NCI-H2081 treated with DMSO at 0.1 percent for 48 hours (cell line): ENCODE measurements at places on chromosomes 3 and 15.

DNA sequence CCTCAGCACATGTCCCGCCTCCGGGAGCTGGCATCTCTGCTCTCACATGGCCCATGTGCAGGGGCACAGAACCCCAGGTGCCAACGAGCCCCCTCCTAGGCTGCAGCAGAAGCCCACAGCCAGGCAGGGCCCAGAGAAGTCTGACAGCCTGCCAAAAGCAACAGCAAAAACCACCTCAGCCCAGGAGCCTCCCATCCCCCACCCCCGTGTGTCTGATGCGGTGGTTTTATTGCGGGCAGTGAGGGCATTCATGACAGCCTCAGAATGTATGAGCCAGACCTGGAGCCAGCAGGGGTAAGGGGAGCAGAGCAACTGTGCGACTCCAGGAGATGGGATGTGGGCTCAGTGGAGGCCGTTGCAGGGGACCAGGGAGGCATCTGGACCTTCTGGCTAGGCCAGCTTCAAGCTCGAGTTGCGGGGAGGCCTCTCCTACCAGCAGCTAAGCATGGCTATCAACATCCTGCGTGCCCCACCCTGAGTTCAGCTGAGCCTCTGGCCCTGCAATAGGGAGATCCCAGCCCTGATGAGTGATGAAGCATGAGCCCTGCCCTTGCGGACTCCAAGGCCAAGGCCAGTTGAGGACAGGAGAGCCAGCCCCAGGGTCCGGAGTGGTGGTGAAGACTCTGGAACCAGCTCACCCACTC lies 52.5 kb downstream of the CYP11A1 start:
- DNase-seq: no peak

- DNase-seq: no peak
Measured at GRCh38 chr15:70324001-70324974, 226.6 kb upstream of the TLE3 start.

- no peak for DNase-seq
Measured at GRCh38 chr15:29835301-29835700, 13.0 kb upstream of the TJP1 start.

- no peak for DNase-seq
Measured at GRCh38 chr15:43429687-43430086, 58.8 kb downstream of the TUBGCP4 start.

- no peak for DNase-seq
Measured at GRCh38 chr15:51267703-51268083, 70.7 kb downstream of the CYP19A1 start.

- no peak for DNase-seq
Measured at GRCh38 chr3:112074616-112075497, 11.3 kb upstream of the C3orf52 start.

DNA sequence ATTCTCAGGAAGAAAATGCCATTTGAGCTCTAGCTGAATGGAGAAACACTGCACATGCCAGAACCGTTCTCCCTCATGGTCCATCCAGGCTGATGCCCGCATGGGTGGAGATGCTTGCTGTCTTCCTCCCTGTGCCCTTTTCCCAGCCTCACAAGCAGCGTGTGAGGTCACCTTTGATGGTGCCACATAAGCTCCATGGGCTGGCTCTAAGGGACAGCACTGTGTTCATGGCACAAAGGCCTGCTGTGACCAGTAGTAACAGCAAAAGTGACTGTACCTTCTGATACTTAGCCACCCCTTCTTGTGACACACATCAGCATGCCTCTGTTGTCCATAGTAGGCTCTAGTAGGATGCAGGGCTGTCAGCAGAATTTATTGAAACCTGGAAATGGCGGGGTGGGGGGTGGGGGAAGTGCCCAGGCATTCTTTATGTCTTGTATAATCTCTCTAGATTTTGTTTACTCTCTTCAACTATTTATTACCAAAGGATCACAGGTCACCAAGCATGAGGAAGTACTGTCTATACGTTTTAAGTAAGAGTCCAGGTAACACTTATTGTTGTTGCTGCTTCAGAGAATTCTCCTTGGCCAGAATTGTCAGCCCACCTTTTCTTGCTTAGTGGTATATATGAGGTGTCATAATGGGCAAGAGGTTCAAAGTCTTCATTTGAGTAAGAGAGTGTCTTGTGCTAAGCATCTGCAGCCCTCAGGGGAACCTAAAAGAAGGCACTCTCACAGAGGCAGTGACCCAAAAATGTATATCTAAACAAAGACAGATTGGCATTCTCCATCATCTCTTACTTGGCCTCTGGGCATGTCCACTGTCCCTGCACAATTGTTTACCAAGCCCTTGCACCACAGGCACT lies 56.5 kb downstream of the RAB7A start:
- no peak for DNase-seq

DNA sequence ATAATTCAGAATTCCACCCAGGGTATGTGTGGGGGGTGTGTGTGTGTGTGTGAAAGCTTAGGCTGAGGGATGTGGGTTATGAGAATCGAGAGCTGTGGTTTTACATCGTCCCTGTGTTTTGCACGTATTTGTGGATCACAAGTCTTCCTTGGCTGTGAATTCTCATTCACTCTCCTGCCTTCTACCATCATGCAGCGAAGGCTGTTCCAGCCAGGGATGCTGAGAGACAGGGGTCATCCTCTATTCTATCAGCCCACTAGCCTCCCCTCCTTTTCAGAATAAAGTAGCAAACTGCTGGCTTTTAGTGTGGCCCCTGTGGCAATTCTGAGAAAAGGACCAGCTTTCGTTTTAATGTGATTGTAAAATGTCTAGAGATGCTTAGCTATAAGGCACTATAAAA lies 460.6 kb upstream of the NR2F2 start:
- DNase-seq: no peak

GRCh38 chr3:69740103-69741021 lies 1.1 kb downstream of the MITF start:
- DNase-seq: no peak

- DNase-seq: no peak
Measured at GRCh38 chr3:58530354-58530865, 6.6 kb downstream of the ACOX2 start.

DNA sequence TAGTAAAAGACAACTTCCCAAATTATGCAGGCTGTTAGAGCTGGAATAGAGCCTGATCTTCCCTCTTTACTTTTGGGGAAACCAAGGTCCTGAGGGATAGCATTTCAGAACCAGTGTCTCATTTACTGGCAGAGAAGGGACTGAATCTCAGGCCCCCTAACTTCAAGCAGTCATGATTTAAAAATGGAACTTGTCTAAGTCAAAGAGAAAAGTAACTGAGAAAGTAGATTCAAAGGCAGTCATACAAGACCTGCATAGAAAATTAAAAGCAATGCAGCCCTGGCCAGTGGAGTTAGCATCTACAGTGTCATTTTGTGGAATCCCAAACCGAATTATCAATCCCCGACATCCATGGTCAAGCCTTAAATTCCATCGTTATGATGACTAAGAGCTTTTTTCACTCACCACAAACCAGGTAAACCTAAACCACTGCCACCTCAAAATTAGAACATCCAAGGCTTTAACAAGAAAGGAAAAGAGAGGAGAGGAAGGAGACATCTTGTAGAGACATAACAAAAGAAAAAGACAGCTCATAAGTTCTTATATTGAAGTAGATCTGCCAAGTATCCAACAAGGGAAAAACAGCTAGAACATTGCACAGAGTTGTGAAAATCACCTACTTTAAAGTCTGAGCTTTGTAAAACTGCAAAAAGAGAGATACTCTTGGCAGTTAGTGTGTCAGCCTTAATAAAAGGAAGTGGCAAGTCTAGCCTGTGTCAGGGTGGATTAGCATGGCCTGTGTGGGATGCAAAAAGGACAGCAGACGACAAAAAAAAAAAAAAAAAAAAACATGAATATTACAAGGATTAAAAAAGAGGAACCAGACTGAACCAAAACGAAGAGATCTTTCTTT lies 54.1 kb upstream of the CCR2 start:
- no peak for DNase-seq

GRCh38 chr3:71713041-71713440 lies 12.2 kb downstream of the EIF4E3 start:
- DNase-seq: peak; percentile 65

DNA sequence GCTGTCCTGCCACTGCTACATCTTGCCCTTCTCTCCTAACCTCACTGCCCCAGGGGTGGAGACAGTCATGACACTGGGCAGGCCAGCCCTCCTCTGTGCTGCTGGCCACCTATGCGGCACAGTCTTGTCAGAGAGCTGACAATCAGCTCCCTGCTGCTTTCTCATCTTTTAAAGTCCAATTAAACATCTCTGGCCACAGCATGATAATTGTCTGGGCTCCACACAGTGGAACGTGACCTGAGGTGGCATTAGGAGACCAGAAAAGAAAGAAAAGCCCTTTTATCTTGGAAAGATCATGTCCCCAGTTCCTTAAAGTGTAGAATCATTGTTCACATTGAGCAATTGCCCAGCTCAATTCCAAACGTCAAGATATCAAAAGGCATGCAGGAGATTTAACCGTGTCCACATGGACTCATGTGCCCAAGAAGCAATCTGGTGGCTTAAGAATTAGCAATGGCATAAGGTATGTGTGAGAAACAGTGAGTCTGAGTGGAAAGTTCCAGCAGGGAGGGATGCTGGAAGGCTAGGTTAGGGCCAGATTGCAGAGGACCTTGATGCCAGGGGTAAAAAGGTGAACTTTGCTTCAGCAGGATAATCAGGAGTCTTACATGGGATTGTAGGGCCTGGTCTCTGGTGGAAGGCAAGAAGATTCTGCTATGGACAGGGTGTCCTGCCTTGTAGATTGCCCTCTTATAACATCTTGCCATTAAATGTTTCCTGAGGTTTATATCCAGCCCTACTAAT lies 15.3 kb upstream of the CACNA1D start:
- no peak for DNase-seq

- no peak for DNase-seq
Measured at GRCh38 chr3:24222165-24222805, 272.4 kb downstream of the THRB start.

DNA sequence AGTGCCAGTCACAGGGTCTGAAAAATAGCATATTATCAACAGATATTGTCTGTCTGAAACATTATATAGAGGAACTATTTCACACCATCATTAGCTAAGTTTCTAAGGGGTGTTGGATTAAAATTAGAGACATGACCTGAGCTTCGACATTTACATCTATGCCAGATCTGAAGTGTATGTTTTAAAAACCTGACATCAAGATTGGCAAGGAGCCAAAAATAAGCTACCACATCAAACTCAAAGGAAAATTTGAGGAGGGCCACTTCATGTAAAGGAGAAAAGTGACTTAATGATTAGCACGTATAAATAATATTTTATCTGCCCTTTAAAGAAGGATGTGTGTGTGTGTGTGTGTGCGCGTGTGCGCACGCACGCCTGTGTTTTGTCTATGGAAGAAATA lies 752.0 kb upstream of the GRM7 start:
- no peak for DNase-seq

DNA sequence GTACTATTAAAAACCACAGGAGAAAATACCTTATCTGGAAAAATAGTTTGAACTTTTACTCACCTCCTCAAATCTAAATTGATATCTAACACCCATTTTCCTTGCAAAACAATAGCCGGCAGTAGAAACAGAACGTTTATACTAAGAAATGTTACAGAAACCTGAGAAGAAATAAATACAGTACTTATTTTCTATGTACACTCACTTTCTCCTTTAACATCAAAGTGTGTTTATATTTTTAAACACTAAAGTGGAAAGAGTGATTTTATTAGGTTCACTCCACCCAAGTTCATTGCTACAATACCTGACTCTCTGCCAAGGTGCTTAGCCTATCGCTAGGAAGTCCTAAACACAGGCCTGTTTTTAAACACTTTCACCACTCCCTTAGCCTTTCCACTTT lies 87.8 kb upstream of the TJP1 start:
- no peak for DNase-seq

DNA sequence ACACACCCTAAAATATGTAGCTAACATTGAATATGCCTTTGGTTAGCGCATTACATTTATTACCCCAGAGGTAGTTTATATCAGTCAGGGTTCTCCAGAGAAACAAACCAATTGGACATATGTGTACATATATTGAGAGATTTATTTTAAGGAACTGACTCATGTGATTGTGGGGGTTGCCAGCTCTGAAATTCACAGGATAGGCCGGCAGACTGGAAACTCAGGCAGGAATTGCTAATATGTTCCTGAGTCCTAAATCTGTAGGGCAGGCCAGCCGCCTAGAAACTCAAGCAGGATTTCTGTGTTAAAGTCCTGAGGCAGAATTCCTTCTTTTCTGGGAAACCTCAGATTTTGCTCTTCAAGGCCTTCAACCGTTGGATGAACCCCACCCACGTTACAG lies 189.7 kb downstream of the CDIN1 start:
- DNase-seq: no peak

DNA sequence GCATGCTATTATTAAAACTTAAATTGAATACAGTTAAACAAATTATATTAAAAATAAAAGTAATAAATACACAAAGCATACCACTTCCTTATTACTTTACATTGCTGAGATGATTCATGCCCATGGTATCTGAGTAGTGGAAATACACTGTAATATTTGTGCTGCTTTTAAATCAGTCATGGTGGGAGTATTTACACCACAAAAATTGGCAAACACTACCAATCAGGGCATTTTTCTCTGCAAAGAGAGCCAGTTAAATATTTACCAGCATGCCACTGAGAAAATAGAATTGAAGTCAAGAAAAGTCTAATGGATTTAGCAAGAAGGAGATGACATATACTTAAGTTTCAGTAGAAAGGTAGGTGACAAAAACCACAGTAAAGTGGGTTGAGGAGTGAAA lies 19.6 kb downstream of the PPARG start:
- DNase-seq: no peak

GRCh38 chr3:152345233-152345632 lies 76.5 kb downstream of the MBNL1 start:
- DNase-seq: no peak

DNA sequence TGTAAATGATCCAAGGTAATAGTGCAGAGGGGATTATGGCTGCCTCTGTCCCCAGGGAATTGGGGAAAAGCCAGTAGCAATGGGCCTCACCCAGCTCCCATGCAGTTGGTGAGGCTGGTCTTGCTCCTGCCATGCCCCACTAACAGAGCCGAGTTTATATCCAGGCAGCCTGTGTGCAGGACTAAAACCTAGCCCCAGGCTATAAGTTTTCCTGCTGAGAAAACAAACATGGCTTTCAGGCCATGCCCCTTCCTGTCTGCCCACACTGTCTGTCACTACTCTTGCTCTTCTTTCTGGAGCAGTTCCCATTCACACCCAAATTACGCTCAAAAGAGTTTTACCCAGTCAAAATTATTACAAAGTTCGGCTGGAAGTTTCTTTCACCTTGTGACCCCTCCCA lies 73.5 kb upstream of the SPATA16 start:
- DNase-seq: no peak

DNA sequence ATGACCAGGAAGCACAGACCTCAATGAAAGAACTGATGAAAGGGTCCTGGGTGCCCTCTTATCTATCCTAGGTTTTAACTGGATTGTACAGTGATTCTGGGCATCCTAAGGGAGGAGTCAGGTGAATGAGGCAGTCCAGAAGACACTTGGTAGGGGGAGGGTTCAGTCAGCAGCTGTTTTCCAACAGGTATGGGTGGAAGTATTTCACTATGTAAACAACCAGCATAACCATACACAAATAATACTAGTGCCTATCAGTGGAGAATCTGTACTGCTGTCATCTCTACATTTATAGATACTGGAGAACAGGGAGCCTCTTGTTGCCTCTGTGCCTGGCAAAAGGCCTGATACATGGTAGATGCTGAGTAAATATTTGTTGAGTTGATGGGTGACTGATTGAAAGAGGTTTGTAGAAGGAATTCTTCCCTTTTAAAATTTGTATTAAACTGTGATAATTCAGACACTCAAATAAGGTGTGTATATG lies 328.5 kb downstream of the RBMS3 start:
- no peak for DNase-seq
